ENCODE measurements at places on chromosomes 11 and 22.

DNA sequence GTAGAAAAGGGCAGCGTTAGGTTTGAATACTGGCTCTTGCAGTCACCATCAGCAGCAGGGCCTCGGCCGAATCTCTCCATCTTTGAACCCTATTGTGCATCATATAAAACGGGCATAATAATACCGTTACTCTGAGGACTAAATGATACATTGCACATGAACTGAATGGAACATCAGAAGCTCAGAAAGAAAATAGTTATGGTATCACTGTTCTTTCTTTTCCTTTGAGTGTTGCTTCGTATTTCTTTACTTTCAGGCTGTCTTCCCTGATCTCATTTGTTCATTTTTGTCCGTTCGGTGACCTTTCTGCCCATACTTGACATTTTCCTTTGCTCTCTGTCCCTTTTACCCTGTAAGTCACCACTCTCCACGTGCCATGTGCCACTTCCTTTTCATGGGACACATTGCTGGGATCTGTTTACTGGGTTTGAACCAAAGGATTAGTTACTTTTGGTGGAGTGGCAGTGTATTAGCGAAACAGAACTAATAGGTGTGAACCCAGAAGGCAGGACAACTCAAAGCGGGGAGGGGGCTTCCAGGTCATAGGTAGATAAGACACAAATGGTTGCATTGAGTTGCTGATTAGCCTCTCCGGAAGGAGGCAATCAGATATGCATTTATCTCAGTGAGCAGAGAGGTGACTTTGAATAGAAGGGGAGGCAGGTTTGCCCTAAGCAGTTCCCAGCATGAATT is 717 bp upstream of the ZNF202 start:
- DNase-seq: no peak

DNA sequence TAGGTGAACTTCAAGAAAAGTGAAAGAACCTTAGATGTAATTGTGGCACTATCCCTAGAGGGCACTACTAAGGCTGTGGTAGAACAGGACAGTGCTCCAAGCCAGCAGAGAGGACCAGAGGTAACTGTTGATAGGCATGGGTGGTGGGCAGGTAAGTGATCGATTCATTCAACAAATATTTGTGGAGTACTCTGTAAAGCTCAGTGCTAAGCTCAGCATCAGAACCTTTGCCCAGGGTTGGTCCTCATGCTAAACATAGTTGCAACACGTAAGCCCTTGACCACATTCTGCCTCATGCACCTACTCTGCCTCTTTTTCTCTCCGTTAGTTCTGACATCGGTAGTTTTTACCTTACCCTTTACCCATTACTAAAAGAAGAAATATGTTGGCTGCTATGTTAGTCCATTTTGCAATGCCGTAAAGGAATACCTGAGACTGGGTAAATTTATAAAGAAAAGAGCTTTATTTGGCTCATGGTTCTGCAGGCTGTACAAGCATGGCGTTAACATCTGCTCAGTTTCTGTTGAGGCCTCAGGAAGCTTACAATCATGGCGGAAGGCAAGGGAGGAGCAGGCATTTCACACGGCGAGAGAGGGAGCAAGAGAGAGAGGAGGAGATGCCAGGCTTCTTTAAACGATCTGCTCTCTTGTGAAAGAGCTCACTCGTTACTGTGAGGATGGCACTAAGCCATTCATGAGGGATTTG is 18.4 kb upstream of the NNMT start:
- DNase-seq: no peak

DNA sequence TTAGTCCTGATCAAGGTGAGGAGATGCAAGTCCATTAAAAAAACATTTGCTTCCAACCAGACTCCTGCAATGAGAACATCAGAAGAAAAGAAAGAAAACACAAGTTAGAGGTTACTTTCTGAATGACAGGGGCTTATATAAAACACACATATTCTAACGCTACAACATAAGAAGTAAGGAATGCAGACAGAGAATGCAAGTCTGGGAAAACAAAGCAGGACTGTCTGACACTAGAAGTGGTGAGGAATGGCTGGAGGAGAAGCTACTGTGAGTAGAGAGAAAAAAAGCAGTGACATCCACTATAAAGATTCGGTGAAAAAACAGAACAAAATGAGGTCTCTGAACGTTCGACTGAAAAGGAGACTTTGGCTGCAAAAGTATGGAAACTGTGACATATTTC is 12.3 kb downstream of the TMEM216 start:
- no peak for DNase-seq

GRCh38 chr11:85902353-85902752 is 47.2 kb downstream of the CCDC83 start:
- DNase-seq: no peak
